ENCODE measurements at places on chromosomes 3 and 15.

DNA sequence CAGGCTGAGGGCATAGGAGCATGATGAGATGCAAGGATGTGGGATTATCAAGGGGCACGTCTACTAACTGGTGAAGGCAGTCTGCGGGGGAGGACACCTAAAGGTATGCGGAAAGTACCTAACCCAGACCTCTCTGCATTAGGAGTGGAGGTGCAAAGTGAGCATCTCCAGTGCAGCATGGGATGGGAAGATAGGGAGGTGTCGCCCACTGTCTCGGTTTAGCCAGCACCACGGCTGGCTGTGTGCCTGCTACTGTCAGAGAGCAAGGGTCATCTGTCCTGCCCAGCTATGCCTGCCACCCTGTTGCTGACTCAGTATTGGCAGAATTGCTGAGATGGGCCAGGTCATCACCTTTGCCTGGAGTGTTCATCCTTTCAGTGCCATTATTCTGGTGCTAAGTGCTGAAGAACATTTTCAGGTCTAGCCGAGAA lies 40.1 kb downstream of the OXNAD1 start:
- DNase-seq: no peak

DNA sequence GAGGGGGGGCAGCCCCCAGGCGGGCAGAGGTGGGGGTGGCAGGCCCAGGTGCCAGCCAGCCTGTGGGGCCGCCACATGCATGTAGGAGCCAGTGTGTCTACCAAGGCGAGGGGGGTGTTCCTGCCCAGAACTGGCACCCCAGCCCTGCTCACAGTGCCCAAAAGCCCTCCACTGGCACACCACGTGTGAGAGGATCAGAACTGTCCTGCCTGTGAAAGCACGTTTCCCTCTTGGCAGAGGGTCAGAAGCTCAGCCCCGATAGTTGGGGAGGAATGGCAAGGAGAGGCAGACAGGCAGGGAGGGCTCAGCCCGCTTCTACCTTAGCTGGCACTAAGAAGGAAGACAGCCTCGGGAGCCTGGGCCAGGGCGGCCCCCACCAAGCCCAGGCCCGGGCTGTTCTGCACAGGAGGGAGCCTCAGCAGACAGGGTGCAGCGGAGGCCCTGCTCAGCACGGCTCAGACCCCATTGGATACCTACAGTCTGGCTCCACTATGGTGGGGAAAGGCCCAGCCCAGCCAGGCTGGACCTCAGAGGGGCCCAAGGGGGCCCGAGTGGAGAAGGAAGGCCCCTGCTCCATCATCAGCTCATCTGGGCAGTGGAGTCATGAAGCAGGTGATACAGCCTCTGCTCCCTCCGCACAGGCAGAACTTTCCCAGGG lies 84.8 kb upstream of the LINGO1 start:
- DNase-seq: no peak

DNA sequence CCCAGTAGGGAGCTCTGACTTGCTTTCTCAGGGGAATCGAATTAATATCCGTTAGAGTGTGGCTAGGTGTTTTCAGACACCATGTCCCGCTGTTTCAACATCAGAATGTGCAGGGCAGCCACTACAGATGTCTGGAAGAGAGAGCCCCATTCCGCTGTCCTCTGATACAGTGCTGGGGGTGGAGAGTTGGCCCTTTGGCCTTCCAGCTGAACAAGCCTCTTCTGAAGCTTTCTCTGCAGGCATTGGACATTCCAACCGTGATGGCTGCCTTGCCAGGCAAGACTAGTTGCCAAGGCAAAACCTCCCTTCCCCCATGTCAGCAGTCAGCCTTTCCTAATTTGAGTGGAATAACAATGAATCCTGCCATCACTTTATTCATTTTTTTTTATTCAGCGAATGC lies 1.5 kb downstream of the FAH start:
- no peak for DNase-seq

GRCh38 chr3:127212231-127212630 lies 19.3 kb downstream of the PRR23E start:
- no peak for DNase-seq

DNA sequence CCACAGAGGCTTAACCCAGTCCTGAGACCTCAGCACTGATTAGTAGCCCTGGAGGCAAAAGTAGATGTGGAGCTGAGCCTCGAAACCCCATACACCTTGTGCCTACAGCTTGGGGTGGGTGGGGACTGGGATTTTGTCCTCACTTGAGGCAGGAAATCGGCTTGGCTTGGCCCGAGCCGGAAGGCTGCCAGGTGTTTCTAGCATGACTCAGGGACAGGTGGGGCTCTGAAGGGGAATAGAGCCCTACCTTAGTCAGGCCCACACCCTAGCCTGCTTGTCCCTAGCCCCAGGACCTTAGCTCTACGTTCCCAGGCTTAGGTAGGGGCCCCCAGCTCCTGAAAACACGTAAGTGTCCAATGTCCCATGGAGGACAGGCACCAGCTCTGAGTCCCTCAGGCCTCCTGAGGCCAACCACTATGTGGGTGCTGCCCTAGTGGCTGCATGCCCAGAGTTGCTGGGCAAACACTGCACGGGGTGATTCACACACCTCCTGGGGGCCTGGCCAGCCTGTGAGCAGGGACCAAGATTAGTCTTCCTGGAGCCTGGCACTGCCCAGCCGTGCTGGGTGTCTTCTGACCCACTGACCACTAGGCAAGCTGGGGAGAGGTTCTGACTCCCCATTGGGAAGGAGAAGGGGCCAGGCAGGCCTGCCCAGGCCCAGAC lies 3.1 kb downstream of the MST1R start:
- DNase-seq: no peak

- no peak for DNase-seq
Observed at GRCh38 chr3:122103821-122104514, 48.8 kb downstream of the CD86 start.

DNA sequence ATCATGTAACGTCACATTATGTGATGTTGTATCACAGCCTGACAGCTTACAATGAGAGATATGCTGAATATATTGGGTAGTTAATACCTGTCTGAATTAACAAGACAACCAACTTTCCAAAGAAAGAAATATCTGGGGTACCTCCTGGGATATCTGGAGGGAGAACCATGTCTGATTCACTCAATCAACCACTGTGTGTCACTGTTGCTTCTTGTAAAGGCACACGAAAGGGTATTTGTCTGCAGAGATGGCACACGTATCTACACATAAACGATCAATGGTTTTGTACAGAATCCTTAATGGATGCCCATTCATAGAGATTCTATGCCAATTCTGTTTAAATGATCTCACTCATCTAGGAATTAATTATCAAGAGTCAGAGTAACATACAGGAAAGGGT lies 252.1 kb upstream of the TMCO5A start:
- no peak for DNase-seq

- peak; percentile 34 for DNase-seq
Observed at GRCh38 chr3:141011232-141011996, 39.7 kb upstream of the SPSB4 start.

DNA sequence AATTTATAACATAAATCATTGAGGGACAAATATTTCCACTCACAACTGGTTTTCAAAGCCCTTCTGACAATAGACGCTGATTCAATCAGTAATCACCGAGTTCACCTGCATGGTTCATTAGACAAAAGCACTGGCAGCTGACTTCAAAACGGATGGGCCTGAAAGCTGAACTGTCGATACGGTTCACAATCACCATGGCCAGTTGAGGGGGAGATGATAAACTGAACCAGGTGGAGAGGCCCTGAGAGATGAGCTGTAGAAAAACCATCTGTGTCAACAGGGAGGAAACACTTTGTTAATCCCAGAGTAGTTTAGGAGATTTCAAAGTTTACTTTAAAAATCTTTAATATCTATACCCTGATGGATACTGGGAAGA lies 75.0 kb downstream of the PEX5L start:
- DNase-seq: no peak

GRCh38 chr15:45399381-45400212 lies 21.3 kb upstream of the GATM start:
- DNase-seq: no peak

DNA sequence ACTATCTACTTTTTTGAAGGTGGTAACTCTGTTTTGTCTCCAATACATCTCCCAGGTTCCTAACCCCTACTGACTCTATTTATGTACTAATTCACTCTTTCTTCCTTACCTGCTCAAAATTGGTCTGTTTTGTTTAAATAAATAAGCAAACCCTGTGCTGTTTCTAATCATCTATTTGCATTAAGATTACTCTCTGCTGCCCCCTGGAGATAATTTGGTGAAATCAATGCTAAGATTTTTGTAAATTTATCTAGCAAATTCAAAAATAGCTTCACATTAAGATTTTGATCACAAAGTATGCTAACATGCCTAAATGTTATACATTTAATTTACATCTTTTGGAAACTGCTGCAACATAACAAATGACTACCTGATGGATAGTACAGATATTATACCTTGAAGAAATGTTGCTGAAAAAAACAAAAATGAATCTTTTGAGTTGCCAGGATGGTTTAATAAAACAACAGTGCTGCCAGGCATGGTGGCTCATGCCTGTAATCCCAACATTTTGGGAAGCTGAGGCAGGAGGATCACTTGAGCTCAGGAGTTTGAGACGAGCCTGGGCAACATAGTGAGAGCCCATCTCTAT lies 4.4 kb upstream of the CD200R1 start:
- DNase-seq: no peak

DNA sequence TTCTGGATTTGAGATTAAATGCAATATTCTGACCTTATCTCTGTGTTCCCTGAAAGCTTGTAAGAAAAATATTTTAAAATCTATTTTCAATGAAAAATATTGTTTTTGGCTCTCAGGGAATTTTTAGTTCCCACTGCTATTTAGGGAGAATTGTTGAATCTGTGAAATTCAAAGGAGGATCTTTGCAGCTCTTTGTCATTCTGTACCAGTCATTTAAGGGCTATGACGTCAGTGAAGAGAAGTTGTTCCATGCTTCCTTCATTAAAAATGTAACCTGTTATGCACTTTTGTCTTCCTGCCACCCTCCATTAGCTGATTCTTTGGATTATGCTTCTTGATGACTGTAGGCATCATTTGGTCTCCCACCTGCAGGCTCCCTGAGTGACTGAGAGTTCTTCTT lies 427.8 kb upstream of the C2CD4B start:
- no peak for DNase-seq

DNA sequence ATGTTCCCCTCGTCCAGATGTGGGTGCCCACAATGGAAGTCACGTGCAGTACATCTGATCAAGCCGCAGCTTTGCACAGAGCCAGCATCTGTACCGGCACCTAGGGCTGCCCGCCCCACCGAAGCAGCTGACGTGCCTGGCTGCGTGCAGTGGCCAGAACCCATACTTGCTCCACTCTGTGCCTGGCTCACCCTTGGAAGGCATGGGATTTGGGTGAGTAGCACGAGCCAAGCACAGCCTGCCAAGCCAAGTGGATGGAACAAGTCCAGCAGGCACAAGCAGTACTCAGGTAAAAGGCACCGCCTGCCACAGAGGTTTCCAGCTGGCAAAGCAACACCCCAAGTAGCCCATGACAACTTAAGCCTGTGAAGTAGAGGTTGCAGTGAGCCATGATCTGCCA lies 261.3 kb downstream of the TBC1D5 start:
- no peak for DNase-seq

DNA sequence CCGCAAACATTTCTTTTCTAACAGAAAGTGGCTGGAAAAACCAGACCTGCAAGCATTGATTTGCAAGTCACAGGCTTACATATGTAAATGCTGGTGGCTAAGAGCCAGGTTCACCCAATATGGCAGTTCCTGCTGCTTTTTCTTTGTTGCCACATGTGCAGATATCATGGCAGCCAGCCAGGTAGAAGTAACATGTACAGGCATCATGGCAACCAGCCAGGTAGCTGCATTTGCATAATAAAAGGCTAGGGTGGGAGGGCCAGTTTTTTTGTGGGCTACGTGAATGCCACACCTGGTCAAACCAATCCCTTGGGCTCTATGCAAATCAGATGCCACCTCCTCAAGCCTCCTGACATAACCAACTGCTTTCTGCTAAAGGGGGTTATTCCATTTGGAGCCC lies 2.8 kb upstream of the SMCO1 start:
- DNase-seq: no peak

DNA sequence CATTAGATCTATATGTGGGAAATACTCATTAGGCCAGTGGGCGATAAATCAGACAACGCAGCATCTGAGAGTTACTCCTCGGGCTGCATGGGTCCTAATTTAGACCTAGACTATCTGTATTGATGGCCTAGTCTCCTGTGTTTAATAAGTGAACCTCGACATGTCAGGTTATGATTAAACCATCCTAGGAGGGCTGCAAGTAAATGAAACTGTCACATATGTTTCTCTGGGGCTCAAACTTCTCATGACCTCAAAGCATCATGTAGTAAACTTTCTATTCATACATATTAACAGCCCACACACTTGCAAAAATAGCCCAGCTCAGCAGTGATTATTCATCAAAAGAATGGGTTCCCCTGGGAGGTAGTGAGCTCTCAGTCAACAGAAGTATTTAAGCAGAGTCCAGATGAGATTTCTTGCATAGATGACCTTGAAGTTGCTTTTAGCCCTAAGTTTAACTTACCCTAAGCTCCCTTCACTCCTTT lies 51.6 kb downstream of the RAB11A start:
- DNase-seq: no peak

DNA sequence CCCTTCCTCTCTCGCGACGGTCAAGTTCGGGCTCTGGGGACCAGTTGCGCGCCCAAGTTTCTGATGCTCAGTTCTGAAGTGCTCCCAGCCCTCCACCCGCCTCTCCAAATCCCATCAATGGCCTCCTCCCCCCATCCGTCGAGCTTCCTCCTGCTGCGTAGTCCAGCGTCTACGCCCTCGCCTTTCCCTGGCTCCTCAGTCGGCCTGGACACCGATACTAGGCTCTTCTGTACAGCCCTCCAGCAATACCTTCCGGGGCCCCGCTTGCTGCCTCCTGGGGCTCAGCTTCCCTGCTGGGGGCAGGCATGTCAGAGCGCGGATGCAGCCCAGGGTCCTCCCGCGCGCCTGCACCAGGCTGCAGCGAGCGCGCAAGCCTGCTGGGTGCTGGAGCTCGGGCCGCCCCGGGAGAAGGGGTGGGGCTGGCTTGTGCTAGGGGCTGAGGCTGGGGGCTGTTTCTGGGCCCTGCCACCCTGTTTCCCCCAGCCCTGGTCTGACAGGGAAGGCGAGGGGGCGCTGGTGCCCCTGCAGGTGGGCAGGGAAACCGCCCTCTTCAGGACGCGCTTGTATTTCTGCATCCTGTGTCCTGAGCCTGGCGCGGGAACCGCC lies 353.3 kb upstream of the SUCLG2 start:
- peak; percentile 5 for DNase-seq

DNA sequence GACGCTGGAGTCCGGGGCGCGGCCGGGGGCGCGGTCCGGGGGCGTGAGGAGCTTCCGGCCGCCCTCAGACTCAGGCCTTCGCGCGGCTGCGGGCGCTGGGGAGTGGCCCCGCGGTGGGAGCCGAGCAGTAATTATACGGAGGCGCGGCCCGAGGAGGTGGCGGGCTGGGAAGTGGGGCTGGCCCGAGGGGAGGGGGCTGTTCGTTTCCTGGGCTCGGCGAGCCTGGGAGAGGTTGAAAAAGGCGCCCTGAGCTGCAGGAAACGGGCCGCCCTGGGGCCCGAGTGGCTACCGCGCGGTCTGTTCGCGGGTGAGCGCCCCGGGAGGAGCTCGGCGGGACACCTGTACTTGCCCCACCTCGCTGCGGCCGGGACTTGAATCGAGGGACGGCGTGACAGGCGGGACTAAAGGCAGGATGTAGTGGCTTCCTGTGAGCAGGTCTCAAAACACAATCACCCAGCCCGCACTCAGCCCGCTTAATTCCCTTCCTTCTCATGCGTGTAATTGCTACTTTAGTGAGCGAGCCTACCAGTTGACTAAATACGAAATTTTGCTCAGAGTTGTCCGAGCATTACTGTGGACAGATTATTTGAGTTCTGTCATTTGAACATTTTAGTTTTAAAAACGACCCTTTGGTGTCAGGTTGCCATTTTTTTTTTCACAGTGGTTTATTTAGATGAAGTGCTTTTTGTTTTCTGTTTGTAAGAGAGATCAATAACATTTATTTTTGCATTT lies 860 bp downstream of the RASA2 start:
- peak; percentile 75 for DNase-seq
